ENCODE measurements at places on chromosomes 7 and 10.

- DNase-seq, result no peak
Observed at GRCh38 chr7:157760004-157760730, 423.4 kb downstream of the DNAJB6 start.

GRCh38 chr10:11153245-11153644 lies 135.6 kb downstream of the CELF2 start:
- no peak for DNase-seq

- DNase-seq, result no peak
Observed at GRCh38 chr10:100021322-100021721, 11.6 kb upstream of the DNMBP start.

DNA sequence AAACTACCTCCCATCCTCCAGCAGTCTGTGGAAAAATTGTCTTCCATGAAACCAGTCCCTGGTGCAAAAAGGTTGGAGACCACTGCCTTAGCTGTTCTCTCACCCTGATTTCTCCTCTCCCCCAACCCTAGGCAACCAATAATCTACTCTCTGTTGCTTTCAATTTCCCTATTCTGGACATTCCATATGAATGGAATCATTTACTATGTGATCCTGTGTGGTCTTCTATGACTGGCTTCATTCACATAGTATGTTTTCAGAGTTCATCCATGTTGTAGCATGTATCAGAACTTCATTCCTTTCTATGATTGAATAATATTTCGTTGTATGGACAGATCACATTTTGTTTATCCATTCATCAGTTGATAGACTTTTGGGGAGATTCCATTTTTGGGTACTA lies 38.3 kb upstream of the DLG5 start:
- DNase-seq, result no peak

DNA sequence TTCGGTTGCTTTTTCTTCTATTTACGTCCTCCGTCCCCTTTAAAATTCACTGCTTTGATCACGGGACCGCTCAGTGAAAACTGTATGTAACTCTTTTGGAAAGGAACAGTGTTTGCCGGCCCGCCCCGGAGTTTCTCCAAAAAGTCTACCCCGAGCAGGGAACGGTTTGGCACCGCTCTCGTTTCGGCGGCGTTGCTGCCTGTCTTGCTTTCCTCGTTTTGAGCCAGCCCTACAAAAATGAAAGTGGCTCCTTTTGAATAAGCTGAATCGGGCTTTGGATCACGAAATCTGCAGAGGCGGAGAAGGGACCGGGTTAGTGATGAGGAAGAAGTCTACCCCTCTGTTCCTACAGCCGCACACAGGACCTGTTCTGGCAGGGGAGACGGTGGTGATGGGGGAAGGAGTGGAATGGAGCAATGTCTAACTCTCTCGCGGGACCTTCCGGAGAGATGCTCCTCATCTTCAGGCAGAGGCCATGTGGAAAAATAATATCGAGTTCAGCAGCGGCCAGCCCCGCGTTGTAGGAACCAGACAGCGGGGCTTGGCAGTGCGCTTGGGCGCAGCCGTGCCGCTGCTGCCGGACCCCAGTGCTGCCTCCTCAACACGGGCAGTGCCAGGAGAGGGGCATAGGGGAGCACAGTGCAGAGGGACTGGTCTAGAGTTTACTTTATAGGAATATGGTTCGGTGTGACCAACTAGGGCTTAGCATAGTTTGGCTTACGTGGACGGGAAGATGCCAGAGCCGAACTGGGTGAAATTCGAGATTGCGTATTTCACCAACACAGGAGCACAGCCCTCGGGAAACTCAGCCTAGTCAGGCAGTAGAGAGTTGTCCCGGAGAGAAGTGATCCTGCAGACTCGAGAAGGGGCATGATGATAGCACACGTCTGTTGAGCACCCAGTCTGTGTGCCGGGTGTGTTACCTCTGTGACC lies 1.4 kb downstream of the HTRA1 start:
- DNase-seq, result peak; percentile 35

- no peak for DNase-seq
Observed at GRCh38 chr7:16422917-16423316, 1.6 kb upstream of the CRPPA start.

- no peak for DNase-seq
Observed at GRCh38 chr7:44622342-44623151, 16.1 kb downstream of the OGDH start.

- DNase-seq, result no peak
Observed at GRCh38 chr10:90458054-90458453, 399.8 kb downstream of the HTR7 start.

DNA sequence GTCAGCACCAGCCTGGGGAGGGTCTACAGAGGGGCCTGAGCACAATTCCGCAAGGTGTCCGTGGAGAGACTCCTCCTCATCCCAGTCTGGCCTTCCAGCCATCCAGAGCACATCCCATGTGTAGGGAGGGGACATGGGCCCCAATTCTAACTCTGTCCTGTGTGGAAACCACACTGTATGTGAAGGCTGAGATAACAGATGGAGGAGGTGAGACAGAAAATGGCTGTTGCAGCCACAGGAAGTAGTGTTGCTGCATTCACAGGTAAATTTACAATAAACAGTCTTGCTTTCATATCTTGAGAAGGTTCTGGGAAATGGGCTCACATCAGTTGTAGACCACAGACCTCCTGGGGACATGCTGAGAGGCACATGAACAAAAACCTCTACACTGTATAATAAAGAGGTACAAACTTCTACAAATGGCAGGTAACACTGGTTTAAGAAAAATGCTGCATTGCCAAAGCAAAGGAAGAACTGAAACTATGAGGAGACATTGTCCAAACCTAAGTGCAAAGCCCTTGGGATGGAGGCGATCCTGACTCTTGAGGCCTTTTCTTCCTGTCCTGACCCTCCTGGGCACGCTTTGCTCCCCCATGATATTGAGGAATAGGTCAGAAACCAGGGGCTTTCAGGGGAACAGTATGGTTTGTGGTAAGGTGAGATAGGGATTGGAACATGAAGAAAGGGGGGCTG lies 21.6 kb upstream of the GIMAP2 start:
- no peak for DNase-seq

DNA sequence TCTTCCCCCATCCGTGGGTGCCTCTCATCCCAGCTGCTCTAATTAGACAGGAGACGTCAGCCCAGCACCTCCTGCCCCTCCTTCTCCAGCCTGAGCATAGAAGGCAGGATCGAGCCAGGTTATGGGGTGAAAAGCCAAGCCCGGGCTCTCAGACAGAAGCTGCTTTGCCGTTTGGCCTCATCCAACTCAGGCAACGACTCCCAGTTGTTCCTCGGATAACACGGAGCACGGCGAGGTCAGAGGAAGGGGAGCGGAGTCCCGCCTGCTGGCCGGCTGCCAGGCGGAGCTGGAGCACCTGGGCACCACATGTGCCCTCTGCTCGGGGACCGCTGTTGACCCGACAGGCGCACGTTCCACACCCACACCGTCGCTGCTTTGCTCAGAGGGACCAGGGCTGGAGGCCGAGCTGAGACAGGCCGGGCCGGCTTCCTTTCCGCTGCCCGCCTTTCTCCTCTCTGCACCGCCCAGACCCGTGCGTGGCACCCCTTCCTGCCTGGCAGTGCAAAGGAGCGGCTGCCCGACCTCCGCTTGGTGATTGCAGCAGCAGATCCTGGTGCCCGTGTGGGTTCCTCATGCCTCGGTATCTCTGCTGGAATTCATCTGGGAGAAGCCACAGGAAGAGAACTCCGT lies 21.6 kb upstream of the UNCX start:
- no peak for DNase-seq

DNA sequence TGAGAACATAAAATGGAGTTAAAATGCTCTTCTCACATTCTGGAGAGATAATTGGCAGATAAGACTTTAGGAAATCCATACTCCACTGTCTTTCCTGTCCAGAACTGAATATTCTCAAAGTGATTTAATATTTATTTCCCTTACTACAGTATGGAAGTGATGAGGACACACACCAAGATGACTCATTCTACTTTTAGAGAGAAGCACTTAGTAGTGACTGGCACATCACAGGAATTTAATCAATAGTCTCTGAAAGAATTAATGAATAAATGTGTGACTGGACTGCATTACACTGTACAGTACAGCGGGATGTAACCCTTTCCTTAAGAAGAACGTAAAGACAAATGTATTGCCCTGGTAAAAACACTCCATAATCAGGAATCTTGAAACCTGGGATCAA lies 116.7 kb downstream of the SEMA3E start:
- peak; percentile 59 for DNase-seq

- no peak for DNase-seq
Observed at GRCh38 chr10:12564173-12564572, 214.8 kb downstream of the CAMK1D start.

DNA sequence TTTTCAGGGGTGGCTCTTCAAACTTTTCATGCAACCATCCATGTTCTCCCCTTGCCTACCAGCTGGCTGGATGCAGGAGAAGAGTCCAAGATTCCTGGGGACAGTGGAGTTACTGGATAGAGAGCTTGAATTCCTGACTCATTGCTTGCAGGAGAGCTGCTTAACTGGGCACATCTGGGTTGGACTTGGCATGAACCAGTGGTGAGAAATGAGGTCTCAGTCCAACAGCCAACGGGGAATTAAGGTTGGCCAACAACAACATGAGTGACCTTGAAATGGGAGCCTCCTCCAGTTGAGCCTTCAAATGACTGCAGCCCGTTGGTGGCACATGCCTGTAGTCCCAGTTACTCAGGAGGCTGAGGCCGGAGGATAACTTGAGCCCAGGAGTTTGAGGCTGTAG lies 58.1 kb upstream of the OPN4 start:
- DNase-seq, result no peak
